ENCODE measurements at places on chromosomes 3 and 15.

- DNase-seq: peak; percentile 63
Observed at GRCh38 chr15:80495401-80495942, 91.3 kb downstream of the ARNT2 start.

GRCh38 chr3:110667216-110667615 lies 404.4 kb upstream of the NECTIN3 start:
- no peak for DNase-seq

GRCh38 chr3:149382101-149382467 lies 4.6 kb upstream of the TM4SF1 start:
- peak; percentile 79 for DNase-seq

DNA sequence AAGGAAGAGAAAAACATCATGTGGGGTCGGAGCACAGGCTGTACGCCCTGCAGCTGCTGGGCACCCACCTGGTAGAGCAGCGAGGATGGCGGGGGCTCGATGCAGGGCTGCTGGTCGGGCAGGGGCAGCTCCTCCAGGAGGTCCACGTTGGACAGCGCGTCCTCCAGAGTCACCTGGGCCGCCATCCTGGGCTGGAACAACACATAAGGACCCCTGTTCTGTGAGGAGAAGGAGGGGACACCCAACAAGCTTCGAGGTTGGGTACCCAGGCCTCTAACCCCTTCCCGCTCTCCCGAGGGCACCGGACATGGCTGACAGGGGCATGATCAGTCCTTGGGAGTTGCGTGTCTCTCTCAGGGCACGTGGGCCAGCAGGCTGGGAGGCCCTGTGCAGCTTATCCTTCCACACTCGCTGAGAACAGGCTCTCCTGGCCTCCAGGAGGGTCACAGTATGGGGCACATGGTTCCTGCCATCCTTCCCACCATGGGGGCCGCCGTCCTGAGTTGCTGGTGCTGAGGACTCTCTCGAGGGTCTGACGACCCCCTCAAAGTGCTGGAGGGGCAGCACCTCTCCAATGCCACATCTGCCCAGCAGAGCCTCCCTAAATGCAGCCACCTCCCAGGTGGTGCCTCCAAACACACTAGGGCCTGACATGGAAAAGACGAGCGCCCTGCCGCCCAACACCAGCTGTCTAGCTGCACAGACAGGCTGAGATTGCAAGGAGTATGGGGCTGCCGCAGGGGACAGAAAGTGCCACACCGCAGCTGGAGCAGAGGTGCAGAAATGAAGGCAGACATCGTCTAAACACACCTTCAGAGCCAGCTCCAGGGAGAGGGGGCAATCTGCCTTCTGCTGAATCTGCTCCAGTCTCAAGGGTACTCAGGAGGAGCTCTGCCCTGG lies 32.8 kb downstream of the CYFIP1 start:
- DNase-seq: no peak

GRCh38 chr3:101862416-101863165 lies 13.3 kb downstream of the NFKBIZ start:
- no peak for DNase-seq

DNA sequence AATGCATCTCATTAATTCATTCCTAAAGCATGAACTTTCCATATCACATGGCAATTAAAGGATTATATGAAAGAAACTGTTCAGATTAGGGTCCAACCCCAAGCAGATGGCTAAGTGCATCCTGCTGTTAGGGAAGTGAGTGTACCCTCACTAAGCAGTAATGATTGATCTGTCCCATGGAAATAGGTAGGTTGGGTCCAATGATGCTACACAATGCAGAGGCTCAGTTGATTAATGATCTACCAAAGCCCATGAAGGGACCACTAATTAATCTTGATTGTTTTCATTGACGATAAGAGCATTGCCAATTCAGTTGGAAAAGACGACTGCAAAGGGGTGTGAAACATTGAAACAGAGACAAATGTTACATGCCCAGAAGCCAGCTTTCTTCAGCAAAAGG lies 194.5 kb upstream of the LRTM1 start:
- no peak for DNase-seq

- no peak for DNase-seq
Observed at GRCh38 chr3:12904951-12905315, 63.6 kb upstream of the RPL32 start.

- DNase-seq: no peak
Observed at GRCh38 chr3:63980019-63980418, 43.3 kb downstream of the PSMD6 start.

DNA sequence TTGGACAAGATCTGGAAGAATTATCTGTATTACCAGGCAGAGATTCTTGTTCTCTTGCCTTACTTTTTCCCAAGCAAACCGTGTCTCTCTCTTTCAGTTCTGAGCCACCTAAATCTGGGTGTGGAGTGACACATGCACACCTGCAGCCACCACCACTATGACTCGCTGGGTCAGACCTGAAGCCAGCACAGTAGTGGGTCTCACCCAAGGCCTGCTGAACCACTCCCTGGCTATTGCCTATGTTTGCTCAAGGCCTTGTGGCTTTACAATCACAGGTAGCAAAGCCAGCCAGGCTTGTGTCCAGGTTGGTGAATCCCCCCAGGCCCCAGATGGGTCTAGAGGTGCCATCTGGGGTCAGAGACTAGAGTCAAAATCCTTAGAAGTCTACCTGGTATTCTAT lies 28.7 kb upstream of the COPB2 start:
- DNase-seq: no peak

DNA sequence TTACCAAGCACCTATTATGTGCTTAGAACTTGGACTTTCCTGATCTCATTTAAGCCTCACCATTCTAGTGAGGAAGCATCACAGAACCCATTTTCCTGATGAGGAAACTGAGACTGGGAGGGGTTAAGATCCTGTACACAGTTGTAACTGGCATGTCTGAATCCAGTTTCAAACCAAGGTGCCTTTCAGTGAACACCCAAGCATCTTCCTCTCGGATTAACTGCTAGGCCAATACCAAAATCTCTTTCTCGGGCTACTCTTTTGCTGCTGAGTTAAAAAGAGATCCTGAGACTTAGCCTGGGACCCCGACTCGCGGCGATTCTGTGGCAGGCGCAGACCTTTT lies 578 bp upstream of the CEMIP start:
- DNase-seq: no peak

GRCh38 chr3:134544316-134544715 lies 58.5 kb downstream of the CEP63 start:
- no peak for DNase-seq

GRCh38 chr15:93027413-93027812 lies 61.6 kb downstream of the RGMA start:
- peak; percentile 18 for DNase-seq

DNA sequence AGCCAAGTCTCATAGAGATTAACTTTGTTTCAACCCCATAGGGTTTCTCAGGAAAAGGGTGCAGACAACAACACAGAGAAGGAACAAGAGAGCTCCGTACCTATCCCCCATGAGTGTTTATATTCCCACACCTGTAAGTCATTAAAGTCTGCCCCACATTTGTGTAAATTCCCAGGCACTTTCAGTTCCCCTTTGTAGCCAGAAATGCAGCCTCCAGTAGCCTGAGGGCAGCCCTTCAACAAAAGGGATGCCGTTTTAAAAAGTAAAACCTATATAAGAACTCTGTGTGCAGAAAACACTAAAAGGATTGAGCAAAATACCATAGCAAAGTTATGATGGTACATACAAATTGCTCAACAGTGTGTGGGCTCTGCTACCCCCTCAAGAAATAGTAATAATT lies 59.7 kb upstream of the TMEM108 start:
- no peak for DNase-seq

Measured in GM23248 (cell line).